ENCODE measurements at places on chromosomes 2 and 18.

- DNase-seq: no peak
These were observed 406.8 kb downstream of the NBAS start for GRCh38 chr2:15154297-15154696.

DNA sequence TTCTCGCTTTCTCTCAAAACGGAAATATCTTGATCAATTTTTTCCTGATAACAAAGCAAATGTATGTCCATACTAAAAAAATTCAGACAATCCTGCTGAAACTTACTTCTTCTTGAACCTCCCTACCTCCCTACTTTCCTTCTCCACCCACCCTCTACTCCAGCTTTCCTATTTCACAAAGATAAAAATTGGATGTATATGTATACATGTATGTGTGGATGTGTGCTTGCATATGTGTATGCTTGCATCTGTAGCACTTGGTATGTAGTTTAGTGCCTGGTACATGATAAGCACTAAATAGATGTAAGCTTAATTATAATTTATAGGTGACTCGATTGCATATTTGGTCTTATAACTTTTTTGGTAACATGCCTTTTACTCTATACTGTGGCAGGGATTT is 167.5 kb upstream of the ITGA4 start:
- no peak for DNase-seq

- peak; percentile 77 for DNase-seq
These were observed 140.9 kb downstream of the CAPN13 start for GRCh38 chr2:30666266-30666874.

GRCh38 chr2:37344453-37345361 is at the start of gene QPCT:
Gene QPCT (plus strand): TSS chr2:37344630. CDS start chr2:37344732, 102 bp downstream.
- DNase-seq: peak; percentile 66

GRCh38 chr2:7225848-7226247 is 308.6 kb downstream of the RNF144A start:
- no peak for DNase-seq

- no peak for DNase-seq
These were observed 4.9 kb downstream of the GPR35 start for GRCh38 chr2:240629968-240630770.

GRCh38 chr2:223954401-223954800 is 2.9 kb upstream of the MRPL44 start:
- DNase-seq: peak; percentile 39

- peak; percentile 91 for DNase-seq
These were observed 31.4 kb upstream of the YPEL5 start for GRCh38 chr2:30115141-30115980.

DNA sequence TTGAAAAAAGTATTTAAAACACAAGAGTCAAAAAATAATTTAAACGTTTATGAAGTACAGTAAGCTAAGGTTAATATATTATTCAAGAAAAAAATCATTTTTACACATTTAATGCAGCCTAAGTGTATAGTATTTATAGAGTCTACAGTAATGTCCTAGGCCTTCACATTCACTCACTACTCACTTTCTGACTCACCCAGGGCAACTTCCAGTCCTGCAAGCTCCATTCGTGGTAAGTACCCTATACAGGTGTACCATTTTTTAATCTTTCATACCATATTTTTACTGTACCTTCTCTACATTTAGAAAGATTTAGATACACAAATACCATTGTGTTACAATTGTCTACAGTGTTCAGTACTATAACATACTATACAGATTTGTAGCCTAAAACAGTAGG is 20.9 kb upstream of the RPRD1A start:
- DNase-seq: no peak

GRCh38 chr2:241568726-241569125 is 10.2 kb downstream of the BOK start:
- no peak for DNase-seq

DNA sequence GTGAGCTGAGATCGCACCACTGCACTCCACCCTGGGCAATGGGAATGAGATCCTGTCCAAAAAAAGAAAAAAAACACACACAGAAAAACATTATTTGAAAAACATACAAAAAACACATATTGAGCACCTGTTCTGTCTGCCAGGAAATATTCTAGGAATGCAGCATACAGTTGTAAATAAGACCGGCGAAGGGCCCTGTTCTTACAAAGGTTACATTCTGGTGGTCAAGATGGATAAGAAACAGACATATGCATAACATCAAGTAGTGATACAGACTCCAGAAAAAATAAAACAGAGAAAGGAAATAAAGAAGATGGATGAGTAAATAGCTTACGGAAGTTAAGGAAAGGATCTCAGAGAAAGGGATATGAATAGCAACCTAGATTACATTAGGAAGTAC is 159.8 kb downstream of the GALNT3 start:
- DNase-seq: no peak

DNA sequence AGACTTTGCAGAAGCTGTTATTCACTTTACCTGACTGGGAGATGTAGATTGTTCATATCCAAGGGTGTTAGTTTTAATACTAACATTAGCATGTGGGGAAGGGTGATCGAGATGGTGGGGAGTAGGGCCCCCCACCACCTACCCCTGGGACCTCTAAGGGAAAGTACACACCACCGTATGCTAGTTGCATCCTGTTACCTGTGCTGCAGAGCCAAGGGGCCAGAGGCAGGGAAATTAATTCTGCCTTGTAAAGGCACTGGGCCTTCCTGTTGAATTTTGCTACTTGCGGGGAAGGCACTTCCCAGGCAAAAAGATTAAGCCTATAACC is 9.0 kb downstream of the STEAP3 start:
- DNase-seq: no peak

GRCh38 chr2:19752500-19752899 is 149.3 kb downstream of the TTC32 start:
- no peak for DNase-seq

DNA sequence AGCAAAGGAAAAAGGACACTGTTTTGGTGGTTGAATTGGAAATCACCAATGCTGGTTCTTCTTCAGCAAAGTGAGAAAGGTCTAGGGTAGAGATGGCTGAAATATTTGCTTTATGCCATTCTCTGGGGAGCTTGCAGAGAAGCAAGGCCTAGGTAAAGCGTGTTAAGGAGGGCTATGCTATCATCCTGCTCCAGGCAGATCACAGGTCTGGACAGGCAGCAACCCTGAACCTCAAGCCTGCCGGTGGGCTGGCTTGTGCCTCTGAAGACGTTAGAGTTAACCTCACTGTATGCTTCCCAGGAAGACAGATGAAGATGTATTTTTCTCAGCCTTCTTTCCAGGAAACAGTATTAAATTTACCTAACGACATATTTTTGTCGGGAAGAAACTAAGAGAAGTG is 138.5 kb upstream of the LYPD6 start:
- DNase-seq: no peak

DNA sequence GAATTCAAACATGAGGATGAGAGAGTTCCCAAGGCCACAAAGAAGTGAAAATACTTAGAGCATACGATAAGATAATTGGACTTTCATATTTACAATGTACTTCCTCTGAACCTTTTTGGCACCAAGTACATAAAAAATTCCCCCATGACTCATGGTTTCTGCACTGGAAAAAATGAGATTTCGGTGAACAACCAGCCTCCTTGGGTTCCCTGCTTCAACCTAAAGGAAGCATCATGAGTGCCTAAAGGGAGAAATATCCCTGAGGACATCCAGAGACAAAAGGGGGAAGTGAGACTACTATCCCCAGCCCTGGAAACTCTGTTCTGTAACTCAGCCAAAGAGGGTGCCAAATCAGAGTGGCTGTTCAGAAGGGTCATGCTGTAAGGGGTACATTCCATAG is 562.7 kb upstream of the SLC39A10 start:
- DNase-seq: no peak
